ENCODE measurements at places on chromosomes 1 and 21.

DNA sequence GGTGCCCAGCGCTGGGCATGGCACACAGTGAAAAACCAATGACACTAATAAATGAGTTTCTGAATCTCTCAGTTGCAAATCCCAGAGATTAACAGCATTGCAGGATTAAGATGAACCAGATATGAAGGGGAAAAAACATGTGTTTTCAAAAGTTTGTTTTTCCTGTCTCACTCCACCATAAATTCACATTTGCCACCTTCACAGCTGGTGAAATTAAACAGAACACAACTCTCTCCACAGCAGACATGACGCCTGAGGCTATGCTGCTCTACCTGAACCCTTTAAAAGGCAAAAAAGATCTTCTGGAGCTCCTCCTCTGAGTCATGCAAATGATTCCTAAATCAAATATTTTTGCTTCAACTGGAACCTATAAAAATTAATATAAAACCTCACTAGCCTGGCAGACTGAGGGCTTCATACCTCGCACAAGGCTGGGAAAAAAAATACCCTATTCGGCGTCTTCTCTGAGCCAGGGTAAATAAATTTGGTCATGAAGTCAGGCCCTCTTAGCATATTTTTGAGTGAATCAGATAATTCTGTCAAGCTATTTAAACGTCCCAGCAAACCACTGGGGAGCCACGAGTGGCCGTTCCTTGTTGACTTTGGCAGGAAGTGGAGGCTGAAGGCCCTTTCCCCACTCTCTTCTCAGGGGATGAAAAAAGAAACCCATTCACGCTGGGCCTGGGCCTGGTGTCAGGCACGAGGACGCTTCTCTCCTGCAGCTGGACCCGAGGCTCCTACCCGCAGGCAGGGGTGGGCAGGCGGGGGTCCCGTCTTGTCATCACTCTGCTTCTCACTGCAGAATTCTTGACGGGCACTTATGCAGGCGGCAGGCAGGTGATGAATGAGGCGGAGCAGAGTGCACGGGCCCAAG, 53.0 kb downstream of the DMRTB1 start:
- DNase-seq, result no peak

- no peak for DNase-seq
Measured at GRCh38 chr1:246262281-246262680, 244.8 kb downstream of the SMYD3 start.

GRCh38 chr21:35885942-35886541, 174.3 kb downstream of the SETD4 start:
- no peak for DNase-seq

GRCh38 chr1:81974883-81975555, 174.3 kb downstream of the ADGRL2 start:
- DNase-seq, result no peak

DNA sequence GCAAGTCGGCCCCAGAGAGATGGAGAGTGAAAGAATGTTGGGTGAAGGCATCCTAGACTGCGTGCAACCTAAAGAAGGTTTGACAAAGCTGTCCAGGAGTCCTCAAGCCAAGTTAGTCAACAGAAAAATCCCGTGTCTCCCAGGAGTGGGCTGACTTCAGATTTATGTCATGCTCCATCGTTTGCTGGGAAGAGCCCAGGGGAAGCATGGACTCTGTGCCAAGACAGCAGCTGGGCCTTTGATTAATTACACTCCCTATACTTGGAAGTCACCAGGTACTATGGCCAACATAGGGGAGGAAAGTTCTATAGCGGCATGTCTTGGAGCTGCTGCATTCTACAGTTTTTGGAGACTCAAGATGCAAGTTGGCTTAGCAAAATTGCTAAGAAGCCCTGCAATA, 247.4 kb downstream of the KAZN start:
- DNase-seq, result no peak

DNA sequence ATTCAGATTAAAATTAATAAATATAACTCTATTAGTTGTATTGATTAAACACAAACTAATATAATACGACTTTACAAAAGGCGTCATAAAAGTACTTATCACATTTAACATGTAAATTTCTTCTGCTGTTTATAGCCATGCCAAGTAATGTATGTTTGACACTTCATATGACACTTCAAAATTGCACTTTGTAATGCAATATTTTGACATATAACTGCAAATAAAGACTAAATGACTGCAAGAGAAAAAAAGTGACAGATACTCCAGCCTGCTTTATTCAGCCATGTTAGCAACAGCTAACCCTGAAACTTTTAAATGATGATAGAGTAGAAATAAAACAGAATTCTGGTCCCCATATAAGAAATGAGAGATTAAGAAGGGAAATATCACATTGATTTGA, 1238.0 kb downstream of the MRPL39 start:
- no peak for DNase-seq

GRCh38 chr1:162663086-162663485, 30.8 kb downstream of the DDR2 start:
- DNase-seq, result no peak

DNA sequence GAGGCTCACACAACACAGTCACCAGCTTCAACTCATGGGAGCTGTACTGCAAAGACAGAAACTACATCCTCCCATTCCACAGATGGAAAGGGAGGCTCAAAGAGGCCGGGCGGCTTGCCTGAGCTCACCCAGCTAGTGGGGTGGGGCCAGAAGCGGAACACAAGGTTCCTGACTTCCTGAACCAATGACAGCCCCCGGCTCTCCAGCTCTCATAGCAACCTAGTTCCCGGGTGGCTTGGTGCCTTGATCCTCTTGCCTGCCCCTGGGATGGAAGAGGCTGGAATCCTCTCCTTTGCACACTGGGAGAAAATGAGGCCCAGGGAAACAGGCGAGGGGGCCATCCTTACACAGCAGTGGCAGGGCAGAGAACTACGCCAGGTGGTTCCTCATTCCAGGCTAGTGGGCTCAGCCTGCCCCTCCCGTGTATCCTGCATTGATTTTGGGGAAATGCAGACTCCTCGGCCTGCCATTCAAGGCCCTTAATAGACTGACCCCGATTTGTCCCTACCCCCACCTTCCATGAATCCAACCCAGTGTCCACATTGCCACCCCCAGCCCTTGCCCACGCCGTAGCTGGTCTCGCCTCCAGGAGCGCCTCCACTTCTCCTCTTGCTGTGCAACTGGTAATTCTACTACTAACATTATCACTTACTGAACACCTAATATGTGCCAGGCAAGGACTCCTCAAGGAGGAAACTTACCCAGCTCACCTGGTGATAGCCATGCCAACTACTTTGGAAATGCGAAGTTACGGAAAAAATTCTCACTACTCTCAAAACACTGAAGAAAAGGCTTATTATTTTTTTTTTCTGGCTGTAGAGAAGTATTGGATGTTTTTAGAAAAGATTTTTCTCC, 5.0 kb downstream of the RAP1GAP start:
- DNase-seq, result no peak

GRCh38 chr1:22114083-22115012, 28.5 kb downstream of the WNT4 start:
- no peak for DNase-seq

Measured in head of caudate nucleus (tissue), 42 donors.